Left ventricle myocardium inferior (tissue), 1 donor: ENCODE measurements at places on chromosomes 13 and 19. TPM values are rescaled to one million over a fixed set of nuclear protein-coding genes. Genes with fewer than 3 reads are reported as not detected.

DNA sequence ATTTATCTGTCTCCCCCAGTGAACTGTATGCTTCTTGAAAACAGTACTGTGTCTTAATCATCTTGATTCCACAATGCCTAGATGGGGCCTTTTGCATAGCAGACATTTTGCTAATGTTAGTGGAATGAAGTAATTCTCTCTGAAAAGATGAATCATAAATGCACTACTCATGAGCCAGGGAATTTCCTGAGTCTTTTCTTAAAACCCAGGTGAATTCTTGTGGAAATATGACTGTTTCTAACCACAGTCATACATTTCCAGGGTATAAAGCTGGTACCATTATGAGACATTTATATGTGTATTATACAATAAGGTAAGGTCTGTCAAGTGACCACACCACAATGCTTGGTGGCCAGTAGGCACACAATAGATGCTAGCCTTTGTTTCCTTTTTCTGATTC lies 5.5 kb upstream of the KCTD4 start:
- DNase-seq = no peak

- no peak for DNase-seq
Observed at GRCh38 chr13:83453723-83454122, 428.6 kb downstream of the SLITRK1 start.

The HSH2D gene
- total RNA-seq = 0.16 TPM

DNA sequence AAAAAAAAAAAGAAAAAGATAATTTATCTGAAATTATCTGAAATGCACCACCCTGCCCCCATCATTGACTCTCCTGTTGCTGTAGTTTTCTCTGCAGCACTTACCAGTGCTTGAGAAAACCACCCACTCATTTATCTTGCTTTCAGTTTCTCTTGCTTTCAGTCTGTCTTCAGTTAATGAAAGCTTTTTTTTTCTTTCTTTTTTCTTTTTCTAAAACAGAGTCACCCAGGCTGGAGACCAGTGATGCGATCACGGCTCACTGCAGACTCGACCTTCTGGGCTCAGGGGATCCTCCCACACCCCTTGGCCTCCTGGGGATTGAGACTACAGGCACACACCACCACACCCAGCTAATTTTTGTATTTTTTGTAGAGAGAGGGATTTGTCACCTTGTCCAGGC lies 4.3 kb upstream of the ACP5 start:
- no peak for DNase-seq

DNA sequence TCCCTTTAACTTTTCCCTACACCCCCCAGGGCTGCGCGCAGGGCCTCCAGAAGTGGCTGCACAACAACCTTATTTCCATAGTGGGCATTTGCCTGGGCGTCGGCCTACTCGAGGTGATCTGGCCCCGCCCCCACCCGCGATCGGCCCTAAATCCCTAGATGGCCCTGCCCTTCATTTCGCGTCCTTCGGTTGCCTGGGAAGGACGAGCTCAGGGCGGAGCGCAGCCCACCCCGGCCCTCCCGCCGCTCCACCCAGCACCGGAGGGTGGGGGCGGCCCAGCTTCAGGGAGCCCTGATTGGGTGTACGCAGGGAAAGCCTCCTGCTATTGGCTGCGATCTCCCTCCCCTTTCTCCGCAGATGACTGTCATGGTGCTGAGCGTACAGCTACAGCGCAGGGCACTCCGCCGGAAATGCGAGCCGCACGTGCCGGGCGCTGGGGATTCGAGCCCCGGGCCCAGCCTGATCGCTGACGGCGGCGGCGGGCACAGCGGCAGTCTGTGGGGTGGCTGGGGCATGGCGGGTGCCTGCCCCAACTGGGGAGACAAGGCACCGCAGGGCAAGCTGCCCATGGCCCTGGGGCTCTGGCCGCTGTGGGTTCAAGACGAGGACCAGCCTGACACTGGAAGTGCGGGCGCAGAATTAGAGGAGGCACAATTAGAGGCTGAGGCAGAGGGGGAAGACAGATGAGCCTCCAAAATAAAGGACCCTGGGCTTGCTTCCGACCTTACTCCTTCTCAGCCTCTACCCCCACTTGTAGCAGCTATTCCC lies 4.3 kb downstream of the CD37 start:
- DNase-seq = peak; percentile 90

- DNase-seq = no peak
Observed at GRCh38 chr19:41341669-41342490, 11.8 kb downstream of the TGFB1 start.

- DNase-seq = no peak
Observed at GRCh38 chr13:98746968-98747367, 5.5 kb downstream of the SLC15A1 start.

DNA sequence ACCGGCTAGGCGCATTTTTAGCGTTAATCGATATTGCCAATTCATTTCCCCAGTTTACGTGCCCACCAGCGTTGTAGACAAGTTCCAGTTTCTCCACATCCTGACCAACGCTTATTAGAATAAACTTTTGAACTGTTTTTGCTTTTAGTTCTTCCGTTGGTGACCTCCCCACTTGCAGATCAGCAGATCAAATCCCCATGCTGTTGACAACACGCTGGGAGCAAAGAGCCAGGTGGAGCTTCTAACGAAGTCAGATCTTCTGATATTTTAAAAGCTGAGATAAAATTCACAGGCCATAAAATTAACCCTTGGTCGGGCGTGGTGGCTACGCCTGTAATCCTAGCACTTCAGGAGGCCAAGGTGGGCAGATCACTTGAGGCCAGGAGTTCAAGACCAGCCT lies 21.2 kb downstream of the RCN3 start:
- DNase-seq = no peak

- DNase-seq = no peak
Observed at GRCh38 chr13:60363288-60363687, 33.7 kb upstream of the TDRD3 start.
